ENCODE measurements at places on chromosomes 3 and 15. TPM values are rescaled to one million over a fixed set of nuclear protein-coding genes. Genes with fewer than 3 reads are reported as not detected.

The KNG1 gene
- polyA plus RNA-seq: 0.06 TPM

DNA sequence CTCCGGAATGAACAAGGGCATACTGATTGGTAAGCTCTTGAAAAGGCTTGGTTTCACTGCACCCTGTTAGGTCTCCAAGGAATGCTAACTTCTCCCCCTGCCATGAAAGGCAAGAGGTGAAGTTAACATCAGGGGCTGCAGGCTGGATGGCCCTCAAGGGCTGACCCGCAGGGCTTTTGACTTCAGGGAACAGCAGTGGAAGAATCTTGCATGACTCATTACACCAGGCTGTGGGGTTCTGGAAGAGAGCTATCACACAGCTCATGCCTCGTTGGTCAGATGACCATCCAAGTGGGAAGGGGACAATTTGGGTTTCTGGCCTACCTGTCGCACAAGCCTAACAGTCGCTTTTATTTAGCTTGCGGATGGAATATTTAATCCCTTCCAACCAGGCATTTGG, 23.6 kb upstream of the ATG7 start:
- DNase-seq: no peak

GRCh38 chr3:38022301-38022700, 7.1 kb downstream of the PLCD1 start:
- DNase-seq: no peak

GRCh38 chr3:113251817-113252216, 40.5 kb downstream of the BOC start:
- DNase-seq: no peak

The GPR149 gene
- 0.14 TPM for polyA plus RNA-seq

DNA sequence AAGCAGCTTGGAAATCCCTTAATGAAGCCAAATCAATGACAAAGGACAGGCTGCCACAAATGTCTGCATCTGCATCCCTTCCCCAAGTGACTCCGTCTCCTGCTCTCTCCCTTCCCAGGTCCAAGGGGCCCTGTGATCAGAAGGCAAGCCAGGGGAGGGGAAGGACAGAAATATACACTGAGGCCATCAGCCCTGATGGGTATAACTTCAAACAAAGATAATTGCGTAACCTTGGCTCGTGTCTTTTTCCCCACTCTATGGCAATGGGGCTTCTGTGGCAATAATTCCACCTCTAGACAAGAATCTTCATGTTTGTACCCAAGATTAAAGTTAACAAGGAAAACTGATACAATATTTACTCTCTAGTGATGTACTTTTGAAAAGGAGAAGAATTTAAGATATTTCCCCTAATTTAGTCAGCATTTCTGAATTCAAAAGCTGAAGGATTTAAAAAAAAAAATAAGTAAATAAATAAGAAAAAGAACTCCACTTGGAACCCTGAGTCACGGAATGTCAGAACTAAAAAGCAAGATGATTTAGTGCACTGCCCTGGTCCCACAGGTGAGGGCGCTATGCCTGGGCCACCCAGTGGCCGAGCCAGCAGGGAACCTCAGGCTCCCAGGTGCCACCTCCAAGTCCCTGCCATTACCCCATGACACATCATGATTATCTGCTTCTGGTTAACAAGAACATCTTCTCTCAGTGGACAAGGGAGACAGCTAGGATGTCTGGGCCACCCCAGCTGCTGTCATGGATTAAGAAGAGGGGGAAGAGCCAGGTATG, 154.5 kb downstream of the STT3B start:
- DNase-seq: no peak

GRCh38 chr15:22956978-22957260, 23.2 kb downstream of the CYFIP1 start:
- DNase-seq: no peak

The RYK gene
- polyA plus RNA-seq: 52.3 TPM
